ENCODE measurements at places on chromosomes 4 and X.

DNA sequence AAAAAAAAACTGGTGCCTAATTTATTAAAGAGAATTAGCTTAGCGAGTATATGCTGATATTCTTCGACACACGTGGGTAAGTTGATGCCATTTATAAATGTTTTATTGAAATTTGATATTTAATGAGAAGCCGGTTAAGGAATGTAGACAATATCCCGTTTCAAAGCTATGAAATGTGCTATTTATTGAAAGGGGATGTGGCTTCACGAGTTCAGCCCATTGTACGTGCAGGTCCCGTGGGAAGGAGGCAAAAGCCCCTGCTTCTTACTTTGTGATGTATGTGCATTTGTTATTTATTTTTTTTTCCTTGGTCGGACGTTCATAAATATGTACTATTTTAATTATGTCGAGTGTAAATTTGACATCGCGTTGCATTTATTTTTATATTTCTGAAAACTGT lies 20.2 kb downstream of the SHOX start:
- DNase-seq: no peak

GRCh38 chr4:37661772-37662171 lies 24.4 kb downstream of the RELL1 start:
- no peak for DNase-seq

DNA sequence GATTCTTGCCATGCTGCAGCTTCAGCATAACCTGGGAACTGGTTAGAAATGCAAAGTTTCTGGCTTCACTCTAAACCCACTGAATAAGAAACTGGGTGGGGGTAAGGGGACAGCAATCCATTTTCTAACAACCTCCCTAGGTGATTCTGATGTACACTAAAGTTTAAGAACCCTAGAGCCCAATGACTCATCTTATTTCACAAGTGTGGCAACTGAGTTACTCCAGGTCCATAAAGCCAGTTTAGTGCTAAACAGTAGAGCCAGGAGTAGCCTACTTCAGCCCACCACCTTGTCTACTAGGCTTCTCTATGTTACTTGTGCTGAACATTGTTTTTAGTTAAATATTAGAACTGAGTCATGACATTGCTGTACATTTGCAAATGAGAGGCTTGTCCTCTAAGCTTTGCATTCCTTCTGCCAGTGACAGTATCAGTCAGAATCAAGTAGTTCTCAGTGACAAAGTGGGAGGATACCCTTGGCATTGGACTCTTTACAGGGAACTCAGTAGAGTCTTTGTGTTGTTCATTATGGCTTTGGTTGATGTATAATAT lies 518.0 kb downstream of the RPA4 start:
- no peak for DNase-seq

- no peak for DNase-seq
These were observed 125.1 kb downstream of the FGF16 start for GRCh38 chrX:77572322-77572721.

DNA sequence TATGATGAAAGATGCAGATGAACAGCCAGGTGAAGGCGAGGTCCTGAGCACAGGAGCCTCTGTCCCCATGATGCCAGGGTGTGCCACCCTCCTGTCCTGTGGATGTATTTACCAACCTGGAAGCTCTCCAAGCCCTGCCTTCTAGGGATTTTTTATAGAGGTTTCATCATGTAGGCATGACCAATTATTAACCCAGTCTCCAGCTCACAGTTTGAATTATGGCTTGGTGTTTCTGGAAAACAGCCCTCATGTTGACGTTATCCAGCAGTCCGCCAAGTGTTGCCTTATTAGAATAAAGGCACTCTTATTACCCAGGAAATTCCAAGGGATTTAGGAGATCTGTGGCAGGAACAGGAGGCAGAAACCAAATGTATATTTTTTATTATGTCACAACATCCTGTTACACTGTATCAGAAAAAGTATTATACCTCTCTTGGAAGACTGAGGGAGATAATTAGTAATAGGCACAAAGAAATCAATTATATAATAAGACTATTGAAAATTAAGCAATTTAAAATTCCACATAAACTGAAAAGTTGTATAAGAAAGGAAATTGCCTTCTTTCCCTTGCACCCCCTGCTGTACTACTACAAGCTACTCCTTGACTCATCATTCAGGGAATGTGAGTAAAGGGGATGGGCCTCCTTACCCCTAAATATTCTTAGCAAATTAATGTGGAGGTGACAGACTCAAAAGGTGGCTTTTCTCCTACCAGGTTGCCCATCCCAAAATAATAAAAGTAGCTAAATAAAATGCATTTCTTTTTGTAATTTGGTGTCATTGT lies 129.6 kb downstream of the ZNF330 start:
- no peak for DNase-seq

- DNase-seq: no peak
These were observed 103.7 kb downstream of the AKAP4 start for GRCh38 chrX:50097071-50097470.

DNA sequence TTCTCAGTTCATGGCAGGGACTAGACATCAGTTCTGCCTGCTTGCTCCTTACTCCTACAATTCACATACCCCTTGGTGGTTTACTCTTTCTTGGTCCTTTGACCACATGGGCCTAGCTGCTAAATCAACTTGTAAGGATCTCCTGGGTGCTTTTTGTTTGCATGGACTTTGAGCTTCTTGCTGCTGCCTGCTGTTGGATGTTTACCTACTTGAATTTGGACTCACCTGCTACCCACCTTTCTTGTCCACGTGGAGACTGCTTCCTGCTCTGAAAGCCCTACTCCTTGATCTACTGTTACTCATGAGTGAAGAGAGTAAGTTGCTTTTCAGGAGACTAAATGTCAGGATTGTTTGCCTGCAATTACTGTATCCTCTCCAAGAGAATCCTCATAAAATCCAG lies 15.2 kb upstream of the ARHGAP24 start:
- no peak for DNase-seq
